HTR-8/SVneo (cell line): ENCODE measurements at places on chromosomes 6 and 20.

- DNase-seq: no peak
Observed at GRCh38 chr6:53233309-53233708, 84.7 kb upstream of the GCM1 start.

DNA sequence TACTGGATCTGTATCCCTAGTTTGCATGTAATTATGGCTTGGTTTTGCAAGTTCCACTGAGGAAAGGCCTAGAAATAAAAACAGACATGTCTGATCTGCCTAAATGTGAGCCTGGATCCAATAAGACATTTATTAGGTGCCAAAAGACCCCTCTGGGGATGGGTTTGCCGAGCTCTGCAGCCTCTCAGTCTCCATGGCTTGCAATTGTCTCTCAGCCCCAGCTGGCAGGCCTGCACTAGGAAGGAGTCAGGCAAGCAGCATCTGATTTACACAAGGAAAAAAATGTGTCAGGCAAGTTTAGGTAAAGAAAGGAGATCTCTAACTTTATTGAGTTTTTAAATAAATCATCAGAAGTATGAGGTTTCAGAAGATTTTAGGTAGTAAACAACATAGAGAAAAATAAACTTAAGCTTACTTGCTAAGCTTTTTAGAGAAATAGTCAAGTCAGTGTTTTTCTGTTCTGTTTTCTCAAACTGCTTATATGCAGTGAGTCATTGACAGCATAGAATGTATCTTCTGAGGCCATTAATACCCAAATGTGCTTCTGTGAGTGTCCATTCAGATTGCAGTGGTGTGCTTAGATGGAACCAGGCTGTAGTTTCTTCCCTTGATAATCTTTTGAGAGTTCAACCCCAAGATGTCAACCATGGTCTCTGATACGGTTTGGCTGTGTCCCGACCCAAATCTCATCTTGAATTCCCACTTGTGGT is 121.0 kb downstream of the FHL5 start:
- no peak for DNase-seq

DNA sequence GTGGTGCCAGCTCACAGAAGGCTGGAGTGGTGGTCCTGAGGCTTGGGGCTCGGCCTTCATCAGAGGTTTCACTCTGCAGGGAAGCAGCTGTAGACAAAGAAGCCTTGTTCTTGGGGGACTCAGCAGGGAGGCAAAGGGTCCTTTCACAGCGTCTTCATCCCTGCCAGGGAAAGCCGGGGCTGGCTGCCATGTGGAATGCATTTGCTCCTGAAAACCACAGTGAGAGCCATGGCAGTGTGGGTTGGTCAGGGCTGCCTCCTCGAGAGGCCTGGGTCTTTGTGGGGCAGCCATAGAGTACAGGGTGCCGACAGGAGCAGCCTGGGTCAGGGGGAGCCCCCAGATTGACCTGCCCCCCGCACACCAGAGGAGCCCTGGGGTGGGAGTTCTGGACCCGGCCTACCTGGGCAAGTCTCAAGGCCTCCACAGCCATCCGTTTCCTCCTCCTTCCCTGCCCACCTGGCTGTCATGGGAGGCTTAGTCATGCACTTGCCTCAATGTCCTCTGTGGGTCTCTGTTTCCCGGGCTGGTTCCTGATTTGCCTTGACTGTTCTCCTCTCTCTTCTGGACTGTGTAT is 144.0 kb downstream of the CDC5L start:
- DNase-seq: no peak

- no peak for DNase-seq
Observed at GRCh38 chr6:111884068-111884467, 10.8 kb upstream of the FYN start.

GRCh38 chr20:49591217-49591865 is 23.4 kb upstream of the PTGIS start:
- no peak for DNase-seq

DNA sequence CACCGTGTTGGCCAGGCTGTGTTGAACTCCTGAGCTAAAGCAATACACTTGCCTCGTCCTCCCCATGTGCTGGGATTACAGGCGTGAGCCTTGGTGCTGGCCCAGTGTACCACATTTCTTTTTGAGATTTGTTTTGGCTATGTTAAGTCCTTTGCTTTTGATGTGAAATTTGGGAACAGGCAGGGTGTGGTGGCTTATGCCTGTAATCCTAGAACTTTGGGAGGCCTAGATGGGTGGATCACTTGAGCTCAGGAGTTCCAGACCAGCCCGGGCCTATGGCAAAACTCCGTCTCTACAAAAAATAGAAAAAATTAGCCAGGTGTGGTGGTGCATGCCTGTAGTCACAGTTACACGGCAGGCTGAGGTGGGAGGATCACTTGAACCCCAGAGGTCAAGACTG is 40.2 kb downstream of the GINS1 start:
- DNase-seq: no peak

- DNase-seq: peak; percentile 27
Observed at GRCh38 chr6:143232849-143233248, 172.2 kb downstream of the AIG1 start.

GRCh38 chr6:41503827-41504465 is 42.2 kb upstream of the FOXP4 start:
- peak; percentile 72 for DNase-seq

DNA sequence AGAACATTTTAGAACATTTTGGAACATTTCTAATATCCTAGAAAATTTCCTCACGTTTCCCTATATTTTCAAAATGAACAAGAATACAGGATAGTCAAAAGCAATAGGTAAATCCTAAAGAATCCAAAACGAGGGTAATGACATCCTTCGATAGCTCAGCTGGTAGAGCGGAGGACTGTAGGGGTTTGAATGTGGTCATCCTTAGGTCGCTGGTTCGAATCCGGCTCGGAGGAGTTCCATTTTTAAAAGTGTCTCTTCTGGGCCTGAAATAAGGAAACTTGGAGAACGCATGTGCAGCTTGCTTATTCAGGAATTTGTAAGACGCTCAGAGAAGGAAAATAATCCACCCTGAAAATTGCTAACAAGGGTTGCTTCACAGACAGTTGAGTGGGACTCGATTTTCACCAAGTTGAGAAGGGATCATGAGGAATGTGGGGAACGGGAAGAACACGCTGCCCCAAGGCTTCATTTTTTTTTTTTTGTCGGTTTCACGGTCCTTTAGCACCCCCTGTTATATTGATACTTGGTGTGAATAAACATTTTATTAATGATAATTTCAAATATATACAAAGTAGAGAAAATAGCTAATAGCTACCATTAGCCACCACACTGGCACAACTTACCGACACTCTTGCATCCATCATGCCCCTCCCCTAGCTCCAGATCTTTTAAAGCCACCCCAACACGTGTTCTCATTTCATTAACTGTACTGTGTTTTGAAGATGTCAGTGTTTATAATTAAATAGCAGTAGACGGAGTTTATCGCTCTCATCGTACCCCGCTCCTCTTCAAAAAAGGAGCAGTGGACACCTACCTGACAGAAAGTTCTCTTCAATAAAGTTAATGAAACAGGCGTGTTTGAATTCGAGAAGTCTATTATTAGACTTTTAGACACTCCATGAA is 1.8 kb upstream of the ABT1 start:
- DNase-seq: no peak

DNA sequence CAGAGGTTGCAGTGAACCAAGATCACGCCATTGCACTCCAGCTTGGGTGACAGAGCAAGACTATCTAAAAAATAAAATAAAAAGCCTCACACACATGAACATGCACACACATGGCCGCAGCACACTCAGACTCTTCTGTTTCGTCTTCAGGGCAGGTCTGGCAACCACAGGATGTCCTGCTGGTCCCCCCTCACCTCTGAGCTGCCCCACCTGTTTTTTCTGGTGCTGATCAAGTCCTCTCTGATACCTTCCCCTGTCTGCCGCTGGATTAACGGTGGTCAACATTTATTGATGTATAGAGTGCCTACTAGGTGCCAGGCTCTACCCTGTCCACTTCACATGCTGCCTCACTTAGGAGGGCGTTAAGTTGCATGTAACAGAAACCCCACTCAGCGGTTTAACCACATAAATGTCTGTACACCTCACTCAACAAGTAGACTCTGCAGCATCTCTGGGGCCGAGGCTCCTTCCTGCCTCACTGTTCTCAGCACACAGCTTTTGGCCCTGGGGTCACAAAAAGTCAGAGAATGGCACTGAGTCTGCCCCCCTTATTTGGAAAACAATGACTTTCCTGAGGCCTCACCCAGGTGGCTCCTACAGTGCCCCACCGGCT is 4.5 kb upstream of the AP5S1 start:
- DNase-seq: no peak

GRCh38 chr6:1856381-1856780 is 246.7 kb downstream of the FOXC1 start:
- DNase-seq: peak; percentile 23

DNA sequence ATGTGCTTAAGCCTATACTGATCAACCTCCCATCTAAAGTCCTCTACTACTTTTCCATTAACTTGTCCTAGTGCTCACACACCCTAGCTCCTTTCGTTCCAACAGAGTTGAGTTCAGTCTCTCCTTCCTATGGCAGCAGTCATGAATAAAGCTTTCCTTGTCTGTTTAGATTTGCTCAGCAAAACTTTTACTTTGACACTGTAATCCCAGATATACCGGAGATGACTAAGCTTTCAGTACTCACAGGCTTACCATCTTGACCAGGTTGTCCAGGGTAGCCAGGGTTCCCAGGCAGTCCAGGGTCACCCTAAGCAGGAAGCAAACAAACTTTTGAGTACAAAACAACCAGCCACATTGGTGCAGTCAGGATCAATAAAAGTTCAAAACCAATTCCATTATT is 90.7 kb downstream of the COL21A1 start:
- no peak for DNase-seq

- DNase-seq: no peak
Observed at GRCh38 chr20:46071573-46071972, 18.2 kb downstream of the NCOA5 start.

DNA sequence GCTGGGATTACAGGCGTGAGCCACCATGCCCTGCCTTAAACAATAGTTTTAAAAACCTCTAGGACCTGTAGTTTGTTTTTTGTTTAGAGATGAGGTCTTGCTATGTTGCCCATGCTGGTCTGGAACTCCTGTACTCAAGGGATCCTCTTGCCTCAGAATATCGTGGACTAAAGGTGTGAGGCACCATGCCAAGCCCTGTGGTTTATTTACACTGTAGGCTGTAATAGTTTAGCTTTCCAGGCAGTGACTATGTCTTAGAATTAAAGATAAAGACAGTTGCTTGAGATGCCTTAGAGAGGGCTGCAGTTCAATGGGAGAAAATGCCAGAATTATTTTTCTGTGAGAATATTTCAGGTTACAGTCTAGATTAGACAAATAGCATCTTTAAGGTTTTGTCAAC is 72.9 kb downstream of the SGK1 start:
- no peak for DNase-seq

GRCh38 chr6:4929097-4929718 is 74.6 kb downstream of the RPP40 start:
- DNase-seq: no peak

DNA sequence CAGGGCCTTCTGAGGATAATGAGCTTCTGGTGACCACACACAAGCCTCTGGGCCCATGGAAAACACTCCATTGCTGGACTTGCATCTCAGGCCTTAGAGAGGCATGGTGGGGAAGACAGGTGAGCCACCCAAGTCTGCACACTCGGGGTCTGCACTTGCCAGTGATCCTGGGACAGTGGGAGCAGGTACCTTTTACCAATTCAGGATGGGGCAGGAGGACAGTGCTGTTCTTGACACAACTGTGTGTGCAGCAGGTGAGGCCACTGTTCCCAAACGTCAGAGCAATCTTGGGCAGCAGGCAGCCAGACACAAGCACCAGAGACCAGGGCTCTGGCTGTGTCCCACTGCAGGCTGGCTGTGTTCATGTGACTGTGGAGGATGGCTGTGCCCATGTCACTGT is 221.3 kb downstream of the ERMARD start:
- no peak for DNase-seq

DNA sequence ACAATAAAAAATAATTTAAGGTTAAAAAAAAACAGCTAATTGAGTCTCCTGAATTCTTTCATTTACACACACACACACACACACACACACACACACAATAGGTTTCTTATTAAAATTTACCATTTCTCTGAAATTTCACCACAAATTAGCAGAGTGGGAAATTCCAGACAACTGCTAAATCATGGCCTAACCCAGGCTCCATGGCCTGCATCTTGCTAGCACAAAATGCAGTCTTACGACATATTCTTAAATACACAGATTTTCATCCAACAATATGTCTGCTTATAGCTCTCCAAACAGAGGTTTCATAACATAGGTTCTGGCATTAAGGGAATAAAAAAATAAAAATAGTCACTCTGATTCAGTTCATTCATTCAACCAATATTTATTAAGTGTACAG is 46.9 kb downstream of the SOD2 start:
- no peak for DNase-seq

- DNase-seq: no peak
Observed at GRCh38 chr6:47650553-47651432, 47.6 kb upstream of the ADGRF4 start.

DNA sequence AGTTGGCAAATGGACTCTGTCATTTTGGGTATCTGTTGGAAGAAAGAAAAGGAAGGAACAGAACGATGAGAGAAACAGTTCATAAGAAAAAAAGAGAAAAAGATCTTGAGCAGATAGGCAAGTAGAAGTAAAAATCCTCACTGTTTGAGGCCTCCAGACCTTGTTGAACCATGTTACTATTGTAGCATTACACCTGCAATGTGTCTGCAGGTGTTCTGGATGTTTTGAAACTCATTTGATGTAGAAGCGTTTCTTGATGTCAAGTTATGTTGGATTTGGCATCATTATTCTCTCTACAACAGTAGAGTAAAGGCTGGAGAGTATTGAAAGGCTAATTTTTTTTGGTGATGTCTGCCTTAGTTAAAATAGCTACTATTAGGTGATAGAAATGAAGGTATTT is 108.7 kb downstream of the CARMIL1 start:
- DNase-seq: no peak

DNA sequence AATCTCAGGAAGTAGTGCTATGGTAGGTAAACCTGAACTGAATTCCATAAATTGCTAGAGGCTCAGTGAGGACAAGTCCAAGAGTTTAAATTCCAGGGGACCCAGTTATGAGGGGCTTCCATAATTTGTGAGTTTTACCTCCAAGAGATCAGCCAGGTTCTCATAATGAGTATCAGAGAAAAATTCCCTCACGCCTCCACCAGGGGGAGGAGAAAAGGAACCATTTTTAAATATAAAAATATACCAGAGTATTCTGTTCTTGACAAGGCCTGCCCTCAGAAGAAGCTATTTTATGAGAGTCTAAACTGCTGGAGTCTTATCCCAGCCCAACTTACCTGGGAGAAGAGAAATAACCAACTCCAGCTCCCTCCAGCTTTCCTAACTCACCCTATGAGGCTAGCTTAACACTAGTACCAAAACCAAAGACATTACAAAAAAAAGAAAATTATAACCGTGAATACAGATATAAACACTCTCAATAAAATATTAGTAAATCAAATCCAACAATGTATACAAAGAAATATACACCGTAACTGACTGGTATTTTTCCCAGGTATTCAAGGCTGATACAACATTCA is 158.7 kb downstream of the TFAP2A start:
- no peak for DNase-seq

GRCh38 chr6:20542927-20543602 is 8.8 kb downstream of the CDKAL1 start:
- no peak for DNase-seq
